Fibroblast of skin of abdomen (primary cell): ENCODE measurements at places on chromosomes 12 and 14.

- DNase-seq, result no peak
These were observed 47.2 kb downstream of the NPAS3 start for GRCh38 chr14:32985866-32986265.

GRCh38 chr14:52902971-52903619 lies 47.8 kb downstream of the FERMT2 start:
- peak; percentile 47 for DNase-seq

DNA sequence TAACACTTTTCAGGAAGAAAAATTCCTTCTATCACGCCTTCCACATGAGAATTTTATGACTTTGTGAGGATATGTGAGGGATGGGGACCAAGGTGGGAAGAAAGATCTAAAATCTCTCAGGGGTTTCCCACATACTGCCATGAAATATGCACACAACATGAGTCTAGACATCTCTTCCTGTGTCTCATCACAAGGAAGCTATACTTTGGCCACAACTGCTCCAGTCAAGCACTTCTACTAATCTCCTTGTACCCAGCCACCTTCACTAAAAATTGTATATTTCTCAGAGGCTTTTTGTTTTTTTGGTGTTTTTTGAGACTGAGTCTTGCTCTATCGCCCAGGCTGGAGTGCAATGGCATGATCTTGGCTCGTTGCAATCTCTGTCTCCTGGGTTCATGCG lies 3.2 kb downstream of the OSBPL8 start:
- peak; percentile 21 for DNase-seq

DNA sequence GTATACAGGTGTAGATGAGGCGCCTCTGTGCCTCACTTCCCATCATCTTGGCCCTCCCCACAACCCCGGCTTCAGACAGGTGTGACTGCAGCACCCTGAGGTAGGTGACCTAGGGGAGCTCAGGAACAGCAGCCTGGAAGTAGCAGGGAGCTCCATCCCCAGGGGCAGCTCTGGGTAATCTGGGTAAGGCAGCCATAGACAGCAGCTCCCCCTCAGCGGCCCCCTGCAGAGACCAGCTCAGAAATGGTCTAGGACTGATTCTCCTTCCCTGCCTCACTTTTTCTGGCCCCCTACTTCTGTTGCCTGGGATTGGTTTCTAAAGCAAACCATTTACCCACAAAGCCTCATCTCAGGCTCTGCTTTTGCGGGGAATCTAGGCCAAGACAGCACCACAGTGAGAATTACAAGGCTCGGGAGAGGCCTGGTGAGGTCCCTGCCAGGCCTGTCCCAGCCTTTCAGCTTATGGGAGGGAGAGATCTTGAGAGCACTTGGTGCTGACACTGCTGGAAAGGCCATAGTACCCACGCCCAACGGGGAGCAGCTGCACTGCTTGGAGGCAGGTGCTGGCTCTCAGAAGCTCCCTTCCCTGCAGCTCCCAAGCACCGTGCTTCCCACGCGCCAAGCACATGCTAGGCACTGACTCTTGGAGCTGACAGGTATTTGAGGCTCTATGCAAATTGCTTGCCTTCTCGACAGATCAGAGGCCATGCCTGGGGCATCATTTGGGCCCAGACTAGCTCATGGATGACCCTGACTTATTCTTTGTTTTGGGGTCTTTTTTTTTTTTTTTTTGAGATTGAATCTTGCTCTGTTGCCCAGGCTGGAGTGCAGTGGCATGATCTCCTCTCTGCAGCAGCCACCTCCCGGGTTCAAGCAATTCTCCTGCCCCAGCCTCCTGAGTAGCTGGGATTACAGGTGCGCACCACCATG lies 45.1 kb upstream of the TRAF3 start:
- DNase-seq, result no peak

DNA sequence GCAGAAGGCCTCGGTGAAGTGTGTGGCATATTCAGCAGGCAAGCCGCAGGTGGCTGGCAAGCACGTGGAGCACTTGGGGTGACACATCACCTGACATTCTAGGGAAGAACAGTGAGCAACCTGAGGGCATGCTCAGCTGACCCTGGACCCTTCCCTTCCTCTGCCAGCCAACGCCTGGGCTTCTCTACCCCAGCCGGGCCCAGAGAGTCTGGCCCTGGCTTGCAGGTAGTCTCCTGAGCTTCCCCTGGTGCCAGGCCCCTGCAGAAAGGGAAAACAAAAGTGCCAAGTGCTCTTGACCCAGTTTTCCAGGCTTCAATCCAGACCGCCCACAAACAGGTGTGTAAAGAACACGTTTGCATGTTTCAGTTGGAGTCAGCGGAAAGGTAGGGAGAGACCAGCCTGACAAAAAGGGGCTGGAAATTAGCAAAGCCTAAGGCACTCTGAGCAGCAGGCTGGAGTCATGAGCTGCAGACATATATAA lies 45.7 kb downstream of the PRKAB1 start:
- DNase-seq, result no peak

DNA sequence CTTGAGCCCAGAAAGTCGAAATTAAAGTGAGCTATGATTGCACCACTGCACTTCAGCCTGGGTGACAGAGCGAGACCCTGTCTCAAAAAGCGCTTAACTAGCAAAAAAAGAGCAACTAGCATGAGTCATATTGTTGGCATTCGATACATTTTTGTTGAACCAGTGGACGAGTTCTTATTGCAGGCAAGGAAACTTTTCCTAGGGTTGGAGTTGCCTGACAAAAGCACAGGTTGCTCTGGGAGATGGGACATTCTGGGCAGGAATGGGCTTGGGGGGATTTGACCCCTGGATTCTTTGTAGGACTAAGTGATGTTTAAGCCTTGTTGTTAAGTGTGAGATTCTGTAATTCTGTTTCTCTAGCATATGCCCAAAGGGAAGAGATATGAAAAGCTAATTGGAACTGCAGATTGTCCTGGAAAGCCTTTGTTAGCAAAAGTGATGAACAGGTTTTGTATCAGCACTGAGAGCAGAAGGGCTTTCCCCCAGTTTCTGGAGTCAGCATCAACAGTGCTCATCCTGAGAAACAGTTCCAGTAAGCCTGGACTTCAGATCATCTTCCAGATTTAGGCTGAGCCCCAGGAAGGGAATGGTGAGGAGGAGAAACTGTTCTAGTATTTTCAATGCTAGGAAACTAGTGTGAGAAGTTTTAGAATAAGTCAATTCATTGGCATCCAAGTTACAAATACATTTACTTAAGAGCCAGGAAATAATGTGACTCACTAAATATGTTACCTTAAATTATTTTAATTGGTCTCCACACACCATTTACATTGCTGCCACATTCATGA lies 123.1 kb downstream of the SRGAP1 start:
- DNase-seq, result peak; percentile 59
